ENCODE measurements at places on chromosomes 1 and 21.

DNA sequence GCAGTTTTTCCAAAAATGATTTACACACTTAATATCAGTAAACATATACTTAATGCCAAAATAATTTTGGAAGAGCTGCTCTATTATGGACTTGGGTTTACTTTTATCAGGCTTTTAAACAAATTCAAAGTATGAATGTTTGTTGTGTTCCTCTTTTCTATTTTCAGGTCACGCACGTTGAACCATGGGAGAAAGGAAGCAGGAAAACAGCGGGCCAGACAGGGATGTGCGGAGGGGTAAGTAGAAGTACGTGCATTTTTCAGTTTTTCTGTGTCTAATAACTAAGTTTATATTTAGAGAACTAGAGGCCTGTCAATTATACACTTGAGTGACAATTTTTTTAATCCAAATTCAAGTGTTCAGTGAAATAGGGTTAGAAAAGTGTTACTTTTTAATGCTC lies 3.4 kb downstream of the PRPF38B start:
- DNase-seq, result no peak

DNA sequence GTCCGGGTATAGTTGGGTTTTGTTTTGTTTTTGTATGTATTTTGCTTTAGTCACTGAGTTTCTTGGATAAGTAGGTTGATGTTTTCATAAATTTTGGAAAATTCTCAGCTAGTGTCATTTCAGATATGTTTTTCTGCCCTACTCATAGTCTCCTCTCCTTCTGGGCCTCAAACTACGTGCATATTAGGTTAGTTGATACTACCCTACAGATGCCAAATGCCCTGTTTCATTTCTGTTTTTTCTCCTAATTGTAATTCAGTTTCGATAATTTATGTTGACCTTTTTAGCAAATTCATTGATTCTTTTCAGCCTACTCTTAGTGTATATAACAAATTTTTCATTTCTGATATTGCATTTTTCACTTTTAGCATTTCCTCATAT lies 268.6 kb upstream of the RGS18 start:
- no peak for DNase-seq

DNA sequence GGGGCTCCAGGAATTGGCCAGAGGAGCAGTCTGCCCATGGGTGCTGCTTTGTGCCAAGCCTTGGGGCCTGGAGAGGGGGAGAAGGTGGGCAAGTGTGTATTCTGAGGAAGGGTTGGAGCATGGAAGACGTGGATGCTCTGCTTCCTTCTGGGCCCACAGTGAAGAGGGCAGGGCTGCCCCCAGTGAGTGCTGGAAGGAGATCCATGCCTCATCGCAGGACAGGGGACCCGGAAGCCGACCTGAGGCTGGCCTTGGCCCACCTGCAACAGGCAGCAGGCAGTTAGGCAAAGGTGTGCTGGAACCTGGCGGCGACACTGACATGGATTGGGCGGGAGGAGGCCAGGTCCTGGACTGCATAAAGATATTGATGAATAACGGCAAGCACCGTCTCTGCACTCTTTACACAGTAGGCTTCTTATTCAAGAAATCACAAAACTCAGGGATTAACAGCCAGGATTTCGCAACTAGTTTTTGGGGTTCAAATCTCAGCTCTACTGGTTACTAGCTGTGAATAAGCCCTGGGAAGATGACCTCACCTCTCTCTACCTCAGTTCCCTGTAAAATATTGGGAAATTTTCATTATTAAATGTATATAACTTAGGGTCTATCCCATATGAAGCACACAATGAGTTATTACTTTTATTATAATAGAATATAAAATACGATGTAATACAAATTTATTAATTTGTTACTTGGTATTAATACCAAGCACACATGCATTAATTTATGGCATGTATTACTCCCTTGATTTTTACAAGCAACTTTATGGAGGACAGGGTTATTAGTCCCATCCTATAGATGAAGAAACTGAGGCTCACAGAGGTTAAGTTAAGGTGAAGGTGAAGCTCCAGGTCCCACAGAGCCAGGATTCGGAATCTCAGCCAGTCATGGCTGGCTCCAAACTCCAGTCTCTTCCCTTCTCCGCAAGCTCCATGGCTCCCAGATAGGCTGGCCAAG lies 62.3 kb downstream of the DHRS3 start:
- peak; percentile 58 for DNase-seq

DNA sequence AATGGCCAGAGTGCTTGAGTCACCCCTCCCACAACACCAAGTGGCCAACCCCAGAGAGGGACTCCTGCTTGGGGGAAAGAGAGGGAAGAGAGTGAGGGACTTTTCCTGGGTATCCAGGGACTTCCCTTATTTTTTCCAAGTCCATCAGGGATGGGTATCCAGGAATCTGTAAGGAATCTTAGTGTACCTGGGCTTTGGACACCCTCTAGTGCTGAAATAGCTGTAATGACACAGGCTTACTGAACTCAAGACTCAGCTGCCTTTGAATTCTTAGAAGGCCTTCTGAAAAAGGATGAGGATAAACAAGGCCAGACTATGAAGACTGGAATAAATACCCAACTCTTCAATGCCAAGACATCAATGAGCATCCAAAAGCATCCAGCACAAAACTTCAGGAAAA lies 12.0 kb downstream of the TSHB start:
- DNase-seq, result no peak

GRCh38 chr1:67601539-67601938 lies 83.5 kb upstream of the GADD45A start:
- DNase-seq, result no peak

All from sciatic nerve (tissue), 2 donors.